ENCODE measurements at places on chromosomes 6 and 20.

- no peaks in the 10 kb centered on the region for H3K36me3 ChIP-seq
- no peak overlapping the region for H3K4me3 ChIP-seq
- no peaks in the 10 kb centered on the region for H3K4me1 ChIP-seq
- no peak for DNase-seq
These were observed 5.6 kb upstream of the BLOC1S5 start for GRCh38 chr6:8069631-8070284.

GRCh38 chr6:99219788-99220187 lies 129.7 kb downstream of the FAXC start:
- peaks cover 11% of the 10 kb centered on the region for H3K4me1 ChIP-seq
- peak overlapping the region; percentile 67 for H3K27ac ChIP-seq
- DNase-seq = peak; percentile 52
- H3K27me3 ChIP-seq = no peaks in the 10 kb centered on the region
- H3K36me3 ChIP-seq = no peaks in the 10 kb centered on the region

- peaks cover 4% of the 10 kb centered on the region for H3K27me3 ChIP-seq
- peaks cover 26% of the 10 kb centered on the region for H3K4me1 ChIP-seq
- DNase-seq = no peak
- peak overlapping the region; percentile 57 for H3K27ac ChIP-seq
- H3K36me3 ChIP-seq = no peaks in the 10 kb centered on the region
- H3K4me3 ChIP-seq = no peak overlapping the region
These were observed 85.8 kb upstream of the CCDC167 start for GRCh38 chr6:37585523-37585905.

DNA sequence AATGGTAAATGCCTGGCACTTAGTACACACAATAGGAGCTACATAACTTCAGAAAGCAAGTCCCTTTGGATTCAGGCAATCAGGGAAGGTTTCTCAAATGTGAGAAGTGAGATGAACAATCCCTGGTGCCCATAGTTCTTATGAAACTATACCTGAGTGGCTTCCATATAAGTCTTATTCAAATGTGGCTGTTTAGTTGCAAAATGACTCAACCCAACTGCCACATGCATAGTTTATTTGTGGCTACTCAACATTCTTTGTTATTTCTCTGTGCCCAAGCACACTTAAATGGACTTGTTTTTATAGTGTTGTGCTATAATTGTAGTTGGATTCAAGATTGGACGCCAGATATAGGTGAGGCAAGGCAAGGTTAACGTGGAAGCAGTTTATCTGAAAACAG lies 93.7 kb upstream of the ATXN1 start:
- H3K4me3 ChIP-seq = no peak overlapping the region
- no peaks in the 10 kb centered on the region for H3K4me1 ChIP-seq
- H3K36me3 ChIP-seq = no peaks in the 10 kb centered on the region
- H3K27me3 ChIP-seq = no peaks in the 10 kb centered on the region

DNA sequence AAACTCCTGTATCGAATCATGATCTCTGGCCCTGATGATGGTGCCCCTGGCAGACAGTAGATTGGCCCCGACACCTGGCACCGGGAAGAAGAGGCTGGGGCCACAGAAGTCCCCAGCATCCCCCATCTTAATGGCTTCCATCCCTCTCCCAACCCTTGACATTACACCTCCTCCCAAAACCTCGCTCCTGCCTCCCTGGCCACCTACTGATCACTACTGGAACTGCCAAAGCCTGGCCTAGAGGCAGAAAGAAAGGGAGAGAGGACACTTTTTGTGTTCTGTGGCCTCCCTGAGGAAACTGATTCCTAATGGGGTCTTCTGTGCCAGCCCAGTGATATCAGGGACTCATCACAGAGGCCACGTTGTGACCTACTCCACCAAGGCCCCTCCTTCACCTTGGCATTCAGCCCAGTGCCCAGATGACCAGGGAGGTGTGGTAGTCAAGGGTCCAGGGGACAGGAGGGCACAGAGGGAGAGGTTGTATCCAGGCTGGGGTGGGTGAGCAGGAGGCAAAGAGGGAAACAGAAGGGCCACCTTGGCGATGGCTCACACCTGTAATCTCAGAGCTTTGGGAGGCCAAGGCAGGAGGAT lies 6.1 kb downstream of the C20orf173 start:
- H3K36me3 ChIP-seq = no peaks in the 10 kb centered on the region
- H3K4me3 ChIP-seq = no peak overlapping the region

GRCh38 chr6:105320765-105321164 lies 82.1 kb downstream of the PREP start:
- peak overlapping the region; percentile 95 for H3K27ac ChIP-seq
- DNase-seq = no peak
- peaks cover 18% of the 10 kb centered on the region for H3K36me3 ChIP-seq
- peaks cover 6% of the 10 kb centered on the region for H3K27me3 ChIP-seq
- H3K4me3 ChIP-seq = peak overlapping the region; percentile 64
- H3K4me1 ChIP-seq = peaks cover 80% of the 10 kb centered on the region

GRCh38 chr6:7805078-7805849 lies 79.4 kb downstream of the BMP6 start:
- no peaks in the 10 kb centered on the region for H3K27me3 ChIP-seq
- H3K27ac ChIP-seq = no peak overlapping the region
- H3K4me3 ChIP-seq = no peak overlapping the region
- H3K4me1 ChIP-seq = peaks cover 23% of the 10 kb centered on the region
- DNase-seq = no peak

- no peak overlapping the region for H3K27ac ChIP-seq
- no peak overlapping the region for H3K4me3 ChIP-seq
- no peak for DNase-seq
- H3K27me3 ChIP-seq = no peaks in the 10 kb centered on the region
- H3K4me1 ChIP-seq = peaks cover 5% of the 10 kb centered on the region
These were observed 243.4 kb downstream of the TRDN start for GRCh38 chr6:123393331-123393730.

- no peaks in the 10 kb centered on the region for H3K36me3 ChIP-seq
- H3K4me3 ChIP-seq = no peak overlapping the region
- H3K4me1 ChIP-seq = peaks cover 5% of the 10 kb centered on the region
- DNase-seq = no peak
- H3K27ac ChIP-seq = no peak overlapping the region
- peaks cover 1% of the 10 kb centered on the region for H3K27me3 ChIP-seq
These were observed 44.7 kb downstream of the MCUR1 start for GRCh38 chr6:13769655-13770053.

DNA sequence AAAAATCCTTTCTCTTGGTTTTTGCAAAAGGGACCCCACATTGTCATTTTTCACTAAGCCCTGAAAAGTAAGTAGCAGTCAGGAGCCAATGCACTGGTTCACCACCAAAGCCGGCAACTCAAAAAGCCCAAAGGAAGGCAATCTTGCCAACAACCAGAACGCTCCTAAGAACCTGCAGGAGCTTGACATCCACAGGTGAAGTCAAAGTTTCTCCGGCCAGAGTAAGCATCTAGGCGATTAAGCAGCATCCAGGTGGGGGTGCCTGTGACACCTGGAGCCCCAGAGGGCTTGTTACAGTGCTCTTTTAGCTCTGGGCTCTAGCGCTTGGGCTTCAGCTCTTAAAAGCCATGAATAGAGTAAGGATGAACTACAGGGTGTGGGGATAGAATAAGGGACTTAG lies 36.1 kb downstream of the SLC35D3 start:
- DNase-seq = no peak
- H3K4me3 ChIP-seq = no peak overlapping the region
- H3K27me3 ChIP-seq = peaks cover 2% of the 10 kb centered on the region
- no peaks in the 10 kb centered on the region for H3K36me3 ChIP-seq
- H3K4me1 ChIP-seq = peaks cover 17% of the 10 kb centered on the region

- H3K27ac ChIP-seq = no peak overlapping the region
- H3K36me3 ChIP-seq = no peaks in the 10 kb centered on the region
- H3K4me3 ChIP-seq = no peak overlapping the region
- H3K4me1 ChIP-seq = no peaks in the 10 kb centered on the region
These were observed 10.4 kb upstream of the VNN2 start for GRCh38 chr6:132768051-132768517.

GRCh38 chr6:149438855-149439254 lies 38.8 kb downstream of the SUMO4 start:
- H3K36me3 ChIP-seq = no peaks in the 10 kb centered on the region
- peaks cover 2% of the 10 kb centered on the region for H3K27me3 ChIP-seq
- H3K4me3 ChIP-seq = no peak overlapping the region
- peaks cover 3% of the 10 kb centered on the region for H3K4me1 ChIP-seq
- DNase-seq = no peak
- no peak overlapping the region for H3K27ac ChIP-seq

DNA sequence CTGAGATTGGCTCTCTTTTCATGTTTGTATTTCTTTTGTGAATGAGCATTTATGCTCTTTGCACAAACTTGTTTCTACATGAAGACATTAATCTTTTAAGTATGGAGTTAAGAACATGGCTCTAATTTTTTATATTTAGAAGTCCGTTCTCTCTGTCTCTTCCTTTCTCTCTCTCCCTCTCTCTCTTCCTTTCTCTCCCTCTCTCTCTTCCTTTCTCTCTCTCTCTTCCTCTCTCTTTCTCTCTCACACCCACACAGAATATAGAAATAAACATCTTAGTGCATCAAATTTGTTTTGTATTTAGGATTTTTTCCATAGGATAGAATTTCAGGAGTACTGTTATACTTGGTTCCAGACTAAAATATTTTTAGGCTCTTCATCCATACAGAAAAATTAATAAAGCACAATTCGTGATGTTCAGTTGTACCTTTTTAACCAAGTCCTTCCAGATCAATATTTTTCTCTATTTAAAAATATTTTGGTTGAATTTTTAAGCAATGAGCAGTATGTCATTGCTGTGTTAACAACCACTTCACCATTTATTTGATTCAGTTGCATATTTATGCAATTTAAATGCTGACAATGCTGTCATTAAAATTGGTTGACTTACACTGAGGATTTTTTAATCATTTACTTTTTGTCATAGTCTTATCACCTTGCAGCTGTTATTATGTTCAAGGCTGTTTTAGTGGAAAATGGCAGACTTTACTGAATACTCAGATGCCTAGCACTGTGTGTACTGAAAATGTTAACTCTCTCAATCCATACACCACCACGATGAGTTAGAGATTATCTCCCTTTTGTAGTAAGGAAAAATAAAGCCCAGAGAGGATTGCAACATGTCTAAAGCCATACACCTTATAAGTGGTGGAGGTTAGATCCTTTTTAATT lies 112.4 kb upstream of the MAP7 start:
- H3K27me3 ChIP-seq = peaks cover under 1% of the 10 kb centered on the region
- DNase-seq = no peak
- no peaks in the 10 kb centered on the region for H3K36me3 ChIP-seq
- H3K27ac ChIP-seq = no peak overlapping the region
- no peak overlapping the region for H3K4me3 ChIP-seq

DNA sequence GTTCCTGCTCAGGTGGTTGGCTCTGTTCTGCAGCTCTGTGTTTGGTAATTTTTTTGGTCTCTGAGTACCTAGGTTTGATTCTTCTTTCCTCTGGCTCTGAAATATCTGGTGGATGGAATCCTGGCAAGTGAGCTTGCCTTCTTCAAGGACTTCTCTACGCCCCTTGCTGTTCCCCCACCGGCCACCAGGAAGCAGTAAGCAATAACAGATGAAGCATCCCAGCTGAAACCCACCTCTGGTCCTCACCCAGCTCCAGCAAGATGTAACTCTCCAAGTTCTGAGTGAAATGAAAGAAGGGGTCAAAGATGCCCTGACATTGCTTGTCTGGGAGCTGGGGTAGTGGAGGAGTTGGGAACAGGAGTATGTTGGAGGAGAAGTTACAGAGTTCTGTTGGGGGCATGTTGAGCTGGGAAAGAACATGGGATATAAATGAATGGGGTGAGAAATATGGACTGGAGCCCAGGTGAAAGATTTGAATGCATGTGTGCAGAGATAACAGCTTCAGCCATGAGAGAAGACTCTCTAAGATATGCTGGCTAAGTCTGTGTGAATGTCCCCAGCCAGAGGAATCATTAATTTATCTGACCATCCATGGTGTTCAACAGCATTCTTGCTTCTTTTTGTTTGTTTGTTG lies 51.3 kb upstream of the GLP1R start:
- no peaks in the 10 kb centered on the region for H3K36me3 ChIP-seq
- H3K4me3 ChIP-seq = no peak overlapping the region
- peak; percentile 80 for DNase-seq
- H3K4me1 ChIP-seq = no peaks in the 10 kb centered on the region

DNA sequence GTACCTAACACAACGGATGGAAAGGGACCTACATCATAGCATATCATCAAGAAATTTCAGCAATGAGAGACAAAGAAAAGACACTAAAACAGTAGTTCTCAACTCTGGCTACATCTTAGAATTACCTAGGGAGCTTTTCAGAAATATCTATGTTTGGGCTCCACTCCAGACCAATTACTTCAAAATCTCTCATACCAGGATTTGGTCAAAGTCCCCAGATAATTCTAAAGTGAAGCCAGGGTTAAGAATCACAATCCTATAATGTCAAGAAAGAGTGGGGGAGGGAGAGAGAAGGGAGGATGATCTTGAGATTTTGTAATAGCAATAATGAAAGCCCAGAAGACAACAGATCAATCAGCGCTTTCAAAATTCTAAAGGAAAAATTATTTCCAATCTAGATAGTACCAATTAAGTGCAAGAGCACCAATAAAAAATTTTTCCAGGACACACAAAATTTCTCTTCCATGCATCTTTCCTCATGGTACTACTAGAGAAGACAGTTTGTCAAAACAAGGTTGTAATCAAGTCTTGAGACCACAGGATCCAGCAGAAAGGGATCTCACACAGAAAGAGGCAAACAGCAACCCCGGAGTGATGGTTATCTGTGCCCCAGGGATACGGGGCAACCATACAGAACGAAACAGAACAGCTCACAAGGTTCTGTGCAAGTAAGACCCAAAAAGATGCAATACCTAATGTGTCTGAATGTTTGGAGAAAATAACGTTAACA lies 152.9 kb upstream of the DST start:
- H3K27me3 ChIP-seq = no peaks in the 10 kb centered on the region
- H3K4me1 ChIP-seq = peaks cover 35% of the 10 kb centered on the region
- H3K36me3 ChIP-seq = no peaks in the 10 kb centered on the region
- H3K27ac ChIP-seq = no peak overlapping the region

DNA sequence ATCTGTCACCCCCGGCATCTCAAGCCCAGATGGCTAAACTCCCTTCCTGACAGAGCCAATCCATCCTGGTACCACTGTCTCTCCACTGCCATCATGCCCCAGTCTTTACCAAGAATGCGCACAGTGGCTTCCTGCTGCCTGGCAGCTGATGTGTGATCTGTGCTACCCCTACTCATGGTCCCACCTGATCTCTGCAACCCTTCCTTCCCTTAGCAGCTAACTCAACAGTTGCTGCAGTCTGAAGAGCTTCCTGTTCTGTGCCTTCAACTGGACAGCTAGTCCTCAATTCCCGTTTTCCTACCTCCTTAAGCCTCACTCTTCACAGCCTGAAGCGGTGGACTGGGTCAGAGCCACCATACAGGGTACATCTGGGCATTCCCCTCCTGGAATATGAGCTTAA lies 7.6 kb upstream of the FAM83C start:
- DNase-seq = no peak
- peaks cover 15% of the 10 kb centered on the region for H3K4me1 ChIP-seq
- no peaks in the 10 kb centered on the region for H3K36me3 ChIP-seq
- peak overlapping the region; percentile 40 for H3K27ac ChIP-seq
- H3K4me3 ChIP-seq = peak overlapping the region; percentile 59

- H3K4me1 ChIP-seq = no peaks in the 10 kb centered on the region
- H3K27ac ChIP-seq = no peak overlapping the region
- peaks cover 8% of the 10 kb centered on the region for H3K36me3 ChIP-seq
- no peak for DNase-seq
These were observed 30.7 kb downstream of the CDK19 start for GRCh38 chr6:110784610-110784979.
